Mesenteric fat pad (tissue), 1 donor: ENCODE measurements at places on chromosomes 12 and 14. TPM values are rescaled to one million over a fixed set of nuclear protein-coding genes. Genes with fewer than 3 reads are reported as not detected.

The CLEC2B gene
- total RNA-seq, result 17.1 TPM

The TEX52 gene
- not detected for total RNA-seq

The HOXC4 gene
- 2.2 TPM for total RNA-seq

GRCh38 chr12:111467857-111468241 lies 62.1 kb downstream of the SH2B3 start:
- no peak for DNase-seq

DNA sequence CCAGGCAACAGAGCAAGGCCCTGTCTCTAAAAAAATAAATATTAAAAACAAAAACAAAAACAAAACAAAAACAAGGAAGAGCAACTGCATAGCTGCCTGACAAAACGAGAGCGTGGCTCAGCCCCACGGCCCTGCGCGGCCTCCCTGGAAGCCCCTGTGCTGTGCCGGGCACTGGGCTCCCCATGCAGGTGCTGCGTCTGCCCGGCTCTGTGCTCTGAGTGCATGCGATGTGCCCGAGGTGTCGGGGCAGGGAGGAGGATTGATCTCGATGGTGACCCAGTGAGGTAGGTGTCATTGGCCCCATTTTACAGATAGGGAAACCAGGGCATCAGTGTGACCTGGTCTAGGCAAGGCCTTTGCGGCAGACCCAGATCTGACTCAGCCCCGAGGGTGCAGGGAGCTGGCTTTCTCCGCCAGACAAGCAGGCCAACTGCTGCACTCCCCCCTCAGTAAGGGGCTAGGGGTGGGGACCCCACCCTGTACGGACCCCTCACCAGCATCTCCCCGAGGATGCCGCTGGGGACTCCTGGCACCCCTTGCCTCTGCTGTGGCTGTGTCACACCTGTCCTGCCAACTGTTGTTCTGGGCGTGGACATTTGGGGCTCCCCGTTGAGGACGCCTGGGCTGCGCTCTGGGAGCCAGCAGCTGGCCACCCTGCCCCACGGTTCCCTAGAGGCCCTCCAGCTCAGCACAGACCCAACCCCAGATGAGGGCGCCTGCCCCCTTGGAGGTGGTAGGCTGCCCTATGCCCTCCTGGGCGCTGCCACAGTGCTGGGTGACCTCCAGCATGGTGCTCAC lies 15.3 kb downstream of the GPR132 start:
- DNase-seq, result no peak
